ENCODE measurements at places on chromosomes 5 and 9.
A peak's percentile ranks its signal among the peaks of the same experiment; 100 is the strongest.

DNA sequence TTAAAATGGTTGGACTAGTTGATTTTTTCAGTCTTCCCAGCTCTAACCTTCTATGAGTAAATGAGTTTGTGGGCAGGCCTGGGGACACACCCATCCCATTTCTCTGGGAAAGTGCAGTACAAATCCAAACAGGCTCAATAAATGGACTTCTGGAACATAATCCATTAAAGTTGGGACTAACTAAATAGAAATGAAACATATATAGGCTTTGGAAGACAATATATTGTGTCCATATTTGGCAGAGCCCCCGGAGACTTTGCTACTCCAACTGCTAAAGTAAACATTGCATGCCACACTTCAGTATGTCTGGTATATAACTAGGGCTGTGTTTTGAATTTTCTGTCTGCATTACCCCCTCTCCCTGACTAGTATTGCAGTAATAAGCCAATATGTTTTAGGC, 191.4 kb upstream of the DAB2 start:
- no peak for ATAC-seq

DNA sequence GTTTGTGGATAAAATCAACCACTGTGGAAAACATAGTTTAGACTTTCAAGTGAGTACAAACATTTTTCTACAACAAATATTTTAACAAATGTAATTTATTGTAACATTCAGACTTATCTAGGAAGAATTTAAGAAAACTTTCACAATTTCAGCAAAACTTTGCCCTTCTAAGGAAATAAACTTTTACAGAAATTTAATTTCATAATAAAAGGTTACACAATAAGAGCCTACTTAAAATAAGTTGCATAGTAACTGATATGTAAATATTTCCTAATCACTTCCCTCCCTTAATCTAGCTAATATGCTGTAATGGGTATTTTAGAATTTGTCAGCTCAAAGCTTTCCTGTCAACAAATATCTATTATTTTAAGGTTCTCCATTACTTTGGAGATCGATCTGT, 1899.9 kb downstream of the MAT2B start:
- ATAC-seq: no peak

- no peak for ATAC-seq
These were observed 91.6 kb downstream of the CFAP90 start for GRCh38 chr5:7759257-7759871.

DNA sequence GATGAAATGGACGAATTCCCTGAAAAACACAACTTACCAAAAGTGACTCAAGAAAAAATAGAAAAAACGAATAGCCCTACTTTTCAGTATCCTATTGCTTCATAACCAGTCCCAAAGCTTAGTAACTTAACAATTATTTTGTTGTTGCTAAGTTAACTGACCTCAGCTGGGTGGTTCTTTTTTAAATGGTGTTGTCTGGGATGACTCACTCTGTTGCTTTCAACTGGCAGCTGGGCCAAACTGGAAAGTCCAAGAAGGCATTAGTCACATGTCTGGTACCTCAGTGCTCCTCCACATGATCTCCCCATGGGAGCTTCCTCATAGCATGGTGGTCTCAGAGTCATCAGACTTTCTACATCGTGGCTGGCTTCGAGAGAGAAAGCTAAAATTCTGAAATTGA, 47.8 kb upstream of the ADAMTS2 start:
- ATAC-seq: peak; percentile 84

DNA sequence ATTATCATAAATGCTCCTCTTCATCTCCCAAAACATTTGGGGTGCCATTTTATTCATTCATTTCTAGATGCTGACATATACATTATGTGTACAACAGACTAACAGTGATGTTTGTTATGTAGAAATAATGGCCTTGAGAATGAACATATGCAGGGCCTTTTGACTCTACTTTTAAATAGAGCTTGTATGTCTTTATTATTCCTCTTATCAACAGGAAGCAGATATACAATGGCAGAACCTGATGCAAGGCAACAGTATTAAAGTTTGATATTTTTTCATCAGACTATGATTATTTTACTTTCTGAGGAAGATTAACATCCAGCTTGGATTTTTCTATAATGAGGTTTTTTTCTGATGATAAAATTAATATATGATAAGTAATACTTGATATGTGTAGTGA, 44.1 kb downstream of the SNX18 start:
- ATAC-seq: no peak

DNA sequence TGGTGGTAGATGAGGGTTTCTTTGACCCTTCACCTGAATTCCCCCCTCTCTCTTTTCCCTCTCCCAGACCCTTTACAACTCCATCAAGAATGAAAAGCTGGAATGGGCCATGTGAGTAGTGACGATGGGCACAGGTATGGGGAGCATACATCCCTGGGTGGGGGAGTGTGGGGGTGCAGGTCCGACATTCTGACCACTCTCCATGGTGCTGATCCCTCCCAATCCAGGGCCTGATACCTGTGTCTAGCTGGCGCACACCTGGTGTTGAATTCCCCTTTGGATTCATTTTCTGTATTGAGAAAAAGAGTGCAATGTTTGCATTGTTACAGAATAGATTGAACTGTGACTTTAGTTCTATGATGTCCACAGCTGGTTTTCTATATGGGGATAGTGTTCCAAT, 40.0 kb downstream of the PSD2 start:
- ATAC-seq: no peak

GRCh38 chr5:139635191-139635590, 13.0 kb upstream of the CXXC5 start:
- ATAC-seq: no peak

- no peak for ATAC-seq
These were observed 255.7 kb upstream of the PPP1R2B start for GRCh38 chr5:156594406-156594805.

- ATAC-seq: no peak
These were observed 5.9 kb downstream of the TRIO start for GRCh38 chr5:14148890-14149671.

DNA sequence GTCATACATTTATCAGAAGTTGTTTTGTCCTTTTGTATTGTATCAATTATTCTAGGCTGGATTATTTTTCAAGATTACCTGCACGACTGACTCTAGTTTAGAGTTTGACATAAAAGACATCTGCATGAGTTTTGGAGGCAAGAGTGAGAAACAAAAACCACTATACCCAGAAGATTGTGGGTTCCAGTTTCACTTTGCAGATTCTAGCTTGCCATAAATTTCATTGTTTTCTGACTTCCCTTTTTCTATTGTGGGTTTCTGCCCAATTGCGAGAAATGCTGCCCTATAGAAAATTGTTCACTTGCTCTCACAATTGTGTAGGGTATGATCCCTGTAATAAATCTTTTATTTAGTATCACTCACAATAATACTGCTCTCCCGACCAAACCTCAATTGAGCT, 1043.4 kb upstream of the CDH10 start:
- no peak for ATAC-seq

GRCh38 chr9:83526901-83527300, 11.3 kb downstream of the FRMD3 start:
- no peak for ATAC-seq

DNA sequence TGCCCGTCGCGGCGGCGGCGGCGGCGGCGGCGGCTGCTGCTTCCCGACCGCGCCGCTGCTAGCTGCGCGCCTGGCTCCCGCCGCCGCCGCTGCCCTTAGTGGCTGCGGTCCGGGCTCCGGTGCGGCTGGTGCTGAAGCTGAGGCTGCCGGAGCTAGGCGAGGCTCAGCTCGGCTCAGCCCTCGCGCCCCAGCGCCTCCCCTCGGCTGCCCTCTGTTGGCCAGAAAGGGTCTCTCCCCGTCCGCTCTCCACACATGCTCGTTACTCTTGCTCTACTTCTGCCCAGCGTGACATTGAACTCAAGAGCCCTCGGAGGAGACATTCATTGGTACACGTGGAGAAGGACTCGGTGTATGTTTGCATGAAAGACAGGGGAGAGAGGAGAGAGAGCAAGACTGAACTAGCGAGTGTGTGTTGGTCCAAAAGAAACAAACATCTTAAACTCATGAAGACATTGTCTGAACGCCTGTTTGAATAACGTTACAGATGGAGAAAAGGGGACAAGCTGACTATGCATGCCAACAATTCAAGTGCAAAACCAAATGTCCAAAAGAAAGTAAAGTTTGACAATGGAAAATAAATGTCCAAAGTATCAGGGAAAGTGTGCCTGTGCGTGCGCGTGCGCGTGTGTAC, at the start of gene HCN1:
TSS of gene HCN1 (minus strand) at position 175 of the 631 bp plus-strand sequence.
- ATAC-seq: peak; percentile 95

- ATAC-seq: no peak
These were observed at the start of gene LRRC26 for GRCh38 chr9:137169896-137170358. Gene LRRC26, minus strand, starts transcription at chr9:137170051. Its CDS starts 108 bp downstream, at chr9:137169943.

DNA sequence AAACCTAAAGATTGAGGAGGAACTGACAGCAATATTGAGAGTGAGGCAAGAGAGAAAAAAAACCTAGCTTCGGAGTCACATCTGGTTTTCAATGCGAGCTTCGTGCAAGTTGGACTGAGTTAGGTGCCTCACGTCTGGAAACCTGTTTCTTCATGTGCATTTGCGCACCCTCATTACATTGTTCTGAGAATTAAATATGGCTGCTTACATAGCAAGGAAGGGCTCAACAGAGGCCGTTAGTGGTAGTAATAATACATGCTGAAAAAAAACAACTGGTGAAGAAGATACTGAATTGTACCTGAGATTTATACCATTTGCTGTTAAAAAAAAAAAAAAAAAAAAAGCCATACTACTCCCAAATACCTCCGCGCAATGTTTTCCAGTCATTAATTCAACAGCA, 18.6 kb downstream of the DNAJA1 start:
- no peak for ATAC-seq

DNA sequence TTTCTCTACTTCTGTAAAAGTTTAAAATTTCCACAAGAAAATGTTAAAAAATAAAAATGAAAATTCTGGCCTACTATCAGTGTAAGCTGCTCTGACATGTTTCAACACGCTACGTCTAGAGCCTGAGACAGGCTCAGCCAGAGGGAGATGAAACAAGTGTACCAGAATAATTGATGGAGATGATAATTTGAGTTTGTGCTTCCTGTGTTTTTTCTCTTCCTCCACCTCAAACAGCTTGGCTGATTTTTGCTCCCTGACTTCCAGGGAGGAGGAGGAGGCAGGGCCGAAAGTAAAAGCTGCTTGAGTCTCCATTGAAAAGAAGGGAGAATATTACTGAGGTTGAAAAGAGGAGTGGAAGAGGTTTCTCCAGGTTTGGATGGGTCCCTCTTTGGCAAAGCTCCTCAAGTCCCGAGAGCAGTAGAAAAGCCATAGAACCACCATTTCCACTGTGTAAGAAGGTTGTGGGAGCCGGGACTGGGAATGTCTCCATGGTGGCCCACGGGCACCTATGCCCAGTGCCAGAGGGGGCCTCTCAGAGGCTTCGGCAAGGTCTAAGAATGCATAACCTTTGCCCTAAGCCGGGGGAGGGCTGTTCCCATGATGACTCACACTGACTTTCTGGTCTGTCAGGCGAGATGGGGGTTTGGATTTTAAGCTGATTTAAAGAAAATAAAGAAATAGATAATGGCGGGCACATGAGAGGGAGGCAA, 95.1 kb downstream of the HRH2 start:
- no peak for ATAC-seq

DNA sequence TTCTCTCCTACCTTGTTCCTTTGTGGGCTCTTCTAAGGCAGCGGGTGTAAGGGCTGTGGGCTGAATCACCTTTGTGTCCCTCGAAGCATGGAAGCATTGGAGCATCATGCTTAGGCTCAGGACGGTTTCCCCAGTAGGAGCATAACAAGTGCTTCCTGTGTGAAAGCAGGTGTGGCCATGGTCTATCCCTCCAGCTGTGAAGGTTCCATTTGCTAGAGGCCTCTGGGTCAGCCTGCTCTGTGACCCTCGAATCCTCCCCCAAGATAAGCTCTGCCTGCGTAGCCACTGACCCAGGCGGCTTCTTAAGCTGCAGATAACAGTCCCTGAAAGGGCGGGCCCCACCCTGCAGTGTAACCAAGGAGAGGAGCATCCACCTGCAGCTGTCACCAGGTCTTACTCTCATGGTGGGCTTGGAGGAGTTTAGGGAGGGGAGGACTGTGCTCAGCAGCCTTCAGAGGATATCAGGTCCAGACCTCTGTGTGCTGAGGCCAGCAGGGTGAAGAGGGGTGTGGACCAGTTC, 8.4 kb upstream of the NDST1 start:
- ATAC-seq: no peak

DNA sequence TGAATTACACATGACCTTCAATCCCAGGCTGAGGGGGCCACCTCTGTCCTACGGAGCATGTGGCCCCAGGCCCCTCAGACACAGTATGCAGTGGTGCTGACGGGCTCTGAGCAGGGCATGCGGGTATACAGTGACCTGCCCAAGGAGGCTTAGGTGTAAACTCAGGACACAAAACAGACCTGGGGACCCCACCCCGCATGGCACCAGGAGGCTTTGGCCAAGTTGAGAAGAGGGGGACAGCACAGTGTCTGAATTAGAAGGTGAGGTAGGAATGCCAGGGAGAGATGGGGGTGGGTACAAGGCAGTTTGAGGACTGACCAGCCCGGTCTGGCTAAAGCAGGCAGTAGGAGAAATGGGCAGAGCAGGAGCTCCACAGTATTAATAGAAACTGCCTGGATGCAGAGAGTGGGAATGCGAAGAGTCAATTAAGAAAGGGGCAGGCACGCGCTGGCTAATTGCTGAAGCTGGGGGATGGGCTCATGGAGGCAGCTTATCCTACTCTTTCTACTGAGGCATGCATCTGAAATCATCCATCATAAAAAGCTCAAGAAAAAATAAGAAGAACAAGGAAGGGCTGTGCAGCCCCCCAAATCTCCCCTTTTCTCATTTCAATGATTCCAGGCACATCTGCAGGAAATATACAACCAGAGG, 109.0 kb downstream of the GABBR2 start:
- no peak for ATAC-seq

DNA sequence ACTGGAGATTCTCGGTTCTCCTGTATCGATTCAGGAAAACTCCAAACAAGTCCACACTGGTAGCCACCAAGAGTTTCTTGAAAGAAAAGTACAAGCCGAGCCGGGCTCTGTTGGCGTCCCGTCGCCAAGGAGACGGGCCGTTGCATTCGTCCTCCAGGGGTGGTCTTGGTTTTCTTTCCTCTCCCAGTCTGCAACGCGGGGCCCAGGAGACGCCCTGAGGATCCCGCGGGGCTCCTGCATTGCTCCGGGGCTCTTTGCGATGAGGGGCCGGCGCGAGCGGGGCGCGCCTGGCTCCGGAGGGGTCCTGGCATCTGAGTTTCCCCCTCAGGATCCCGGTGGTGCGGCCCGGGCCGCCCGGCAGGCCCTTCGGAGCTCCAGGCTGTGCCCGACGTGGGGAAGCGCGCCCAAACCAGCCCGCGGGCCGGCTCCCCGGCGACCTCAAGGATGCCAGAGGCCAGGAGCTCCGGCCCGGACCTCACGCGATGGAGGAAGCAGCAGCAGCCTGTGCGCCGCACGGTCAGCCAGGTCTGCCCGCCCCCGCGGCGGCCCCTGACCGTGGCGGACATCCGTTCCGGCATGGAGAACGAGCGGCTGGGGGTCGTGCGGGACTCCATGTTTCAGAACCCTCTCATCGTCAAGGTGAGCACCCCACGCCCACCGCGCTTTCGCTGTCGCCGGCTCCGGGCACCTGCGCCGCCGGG, at the start of gene CFAP77:
TSS of gene CFAP77 (plus strand) at position 384 of the 701 bp plus-strand sequence. CDS start at position 445, 61 bp downstream.
- peak; percentile 44 for ATAC-seq

GRCh38 chr5:157290981-157291711, 25.2 kb downstream of the CYFIP2 start:
- ATAC-seq: no peak

GRCh38 chr5:11468334-11469039, 435.8 kb downstream of the CTNND2 start:
- ATAC-seq: no peak
